Stimulated activated CD4-positive, alpha-beta T cell treated with anti-CD3 and anti-CD28 coated beads, Interleukin-4, amount 100 ng/mL, for 1 hour (primary cell): ENCODE measurements at places on chromosomes 2 and 18.
A peak's percentile ranks its signal among the peaks of the same experiment; 100 is the strongest.

GRCh38 chr18:77089723-77090285 lies 42.8 kb downstream of the MBP start:
- no peak for DNase-seq

DNA sequence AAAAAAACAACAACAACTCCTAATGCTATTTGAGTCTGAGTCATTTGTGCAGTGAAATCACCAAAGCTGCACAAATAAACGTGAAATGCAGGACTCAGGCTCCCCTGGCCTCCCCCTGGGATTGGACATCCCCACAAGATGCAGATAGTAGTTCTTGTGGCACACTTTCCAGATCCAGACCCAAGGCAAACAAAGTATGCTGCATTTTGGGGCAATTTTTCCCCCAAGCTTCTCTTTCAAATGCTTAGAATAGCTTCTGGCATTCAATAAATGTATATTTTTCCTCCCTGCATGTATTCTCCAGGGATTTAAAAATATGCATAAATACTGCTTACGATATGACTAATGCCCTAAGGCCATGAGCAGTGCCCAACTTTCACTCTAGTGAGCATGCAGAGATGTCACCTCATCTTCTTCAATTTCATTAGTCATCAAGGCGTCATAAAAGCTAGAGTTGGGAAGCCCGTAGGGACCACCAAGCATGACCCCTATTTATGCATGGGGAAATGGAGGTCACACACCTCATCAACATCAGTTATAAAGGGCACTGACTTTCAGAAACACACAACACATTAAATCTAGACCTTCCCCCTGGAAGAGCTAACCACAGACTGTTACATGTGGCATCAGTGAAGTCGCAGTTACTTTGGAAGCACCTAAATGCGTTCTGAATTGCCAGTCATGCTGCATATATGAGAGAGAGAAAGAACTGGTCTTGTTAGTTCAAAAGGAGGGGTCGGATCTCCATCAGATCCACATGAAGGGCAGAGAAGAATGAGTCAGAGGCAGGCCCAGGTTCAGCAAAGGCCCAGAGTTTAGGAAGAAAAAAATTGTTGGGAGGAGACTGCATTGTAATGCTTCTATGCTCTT lies 374.1 kb downstream of the LPIN1 start:
- DNase-seq: no peak

- DNase-seq: no peak
Measured at GRCh38 chr2:42513252-42513918, 19.6 kb upstream of the KCNG3 start.

- DNase-seq: no peak
Measured at GRCh38 chr18:39494211-39494896, 1928.8 kb upstream of the CELF4 start.

DNA sequence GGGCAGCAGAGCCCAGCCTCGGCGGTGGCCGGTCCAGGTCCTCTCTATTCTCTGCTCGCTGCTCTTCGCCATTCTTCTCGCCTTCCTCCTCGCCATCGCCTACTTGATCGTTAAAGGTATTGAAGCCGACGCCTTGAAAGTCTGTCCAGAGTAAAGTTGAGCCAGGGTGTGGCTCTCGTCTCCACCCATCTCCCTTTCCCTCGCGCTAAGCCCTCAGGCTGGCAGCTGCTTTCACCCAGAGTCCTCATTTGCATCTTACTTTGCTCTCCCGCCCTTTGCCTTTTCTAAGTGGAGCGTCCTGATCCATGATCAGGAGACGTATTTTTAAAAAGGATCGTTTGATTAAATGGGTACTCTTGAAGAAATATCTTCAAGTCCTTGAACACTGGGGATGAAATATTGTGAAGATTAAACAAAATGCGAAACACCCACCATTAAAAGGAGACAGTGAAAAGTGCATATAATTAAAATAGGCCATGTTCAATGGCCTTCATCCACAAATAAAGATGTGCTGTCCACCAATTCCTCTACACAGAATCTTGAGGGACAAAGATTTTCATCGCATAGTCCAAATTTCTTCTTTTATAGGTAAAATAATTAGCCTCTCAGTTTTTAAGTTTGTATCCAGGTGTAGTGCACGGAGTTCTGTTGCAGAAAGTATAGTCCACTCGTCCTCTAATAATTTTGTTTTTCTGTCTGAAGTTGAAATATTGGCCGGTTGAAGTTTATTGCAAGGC lies 657 bp downstream of the ARL6IP6 start:
- DNase-seq: no peak

DNA sequence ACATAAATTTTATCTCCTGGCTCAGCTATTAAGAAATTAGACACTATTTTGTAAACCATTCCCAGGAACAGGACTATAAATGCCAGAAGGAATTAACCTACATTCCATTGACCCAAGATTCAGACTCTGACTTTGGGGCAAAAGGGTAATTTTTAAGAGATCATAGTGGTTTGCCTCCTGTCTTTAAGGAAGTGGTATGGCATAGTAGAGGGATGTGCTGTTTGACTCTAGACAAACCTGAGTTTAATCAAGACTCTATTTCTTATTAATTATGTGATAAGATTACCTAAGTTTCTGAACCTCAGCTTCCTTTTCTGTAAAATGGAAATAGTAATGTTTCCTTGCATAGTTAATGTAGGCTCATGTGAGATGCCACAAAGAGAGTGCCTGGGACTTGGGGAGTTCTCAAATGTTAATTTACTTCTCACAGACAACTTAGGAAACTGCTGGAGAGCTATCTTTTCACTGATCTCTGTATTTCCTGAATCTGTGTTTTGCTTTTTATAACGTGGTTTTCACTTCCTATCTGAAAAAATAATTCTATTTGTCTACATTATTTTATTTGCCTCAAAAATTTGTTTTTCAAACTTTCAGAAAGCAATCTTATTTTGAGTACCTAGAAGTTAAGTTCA lies 11.9 kb upstream of the SLC40A1 start:
- DNase-seq: no peak

GRCh38 chr2:167406558-167406957 lies 518.3 kb downstream of the XIRP2 start:
- no peak for DNase-seq

DNA sequence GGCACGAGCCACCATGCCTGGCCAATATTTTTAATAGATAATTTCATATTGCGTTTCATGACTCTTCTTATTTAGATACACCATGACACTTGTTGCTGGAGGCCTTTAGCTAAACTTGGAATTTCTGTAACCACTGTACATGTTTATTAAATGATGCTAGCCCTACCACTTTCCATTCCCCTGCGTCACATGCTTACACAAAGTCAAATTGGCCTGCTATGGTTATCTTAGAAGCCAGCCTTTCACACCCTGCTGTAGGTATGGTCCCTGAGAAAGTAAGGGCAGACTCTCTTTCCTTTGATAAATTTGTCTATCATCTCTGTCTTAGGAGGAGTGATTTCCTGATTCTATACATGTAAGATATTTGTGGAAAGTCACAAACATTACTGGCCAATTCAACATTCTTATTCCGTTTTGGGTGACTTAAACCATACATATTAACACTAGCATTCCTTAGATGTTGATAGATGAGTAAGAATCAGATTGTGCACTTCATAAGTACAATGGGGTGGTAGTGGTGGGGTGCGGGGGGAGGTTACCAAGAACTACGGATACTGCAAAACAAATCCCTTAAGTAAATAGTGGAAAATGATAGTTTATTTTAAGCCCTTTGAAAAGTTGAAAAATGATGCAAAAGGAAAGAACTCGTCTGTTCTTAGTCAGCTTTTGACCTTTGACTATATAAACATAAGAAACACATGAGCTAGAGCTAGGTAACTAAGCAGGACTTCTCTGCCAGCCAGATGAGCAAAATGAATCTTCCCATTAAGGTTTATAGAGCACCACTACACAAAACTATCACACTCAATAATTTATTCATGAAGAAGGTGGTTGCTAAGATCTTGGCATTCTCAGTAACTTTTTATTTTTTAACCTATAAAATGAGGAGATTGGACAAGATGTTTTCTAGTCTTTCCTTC lies 7.9 kb upstream of the NDUFV2 start:
- peak; percentile 57 for DNase-seq

DNA sequence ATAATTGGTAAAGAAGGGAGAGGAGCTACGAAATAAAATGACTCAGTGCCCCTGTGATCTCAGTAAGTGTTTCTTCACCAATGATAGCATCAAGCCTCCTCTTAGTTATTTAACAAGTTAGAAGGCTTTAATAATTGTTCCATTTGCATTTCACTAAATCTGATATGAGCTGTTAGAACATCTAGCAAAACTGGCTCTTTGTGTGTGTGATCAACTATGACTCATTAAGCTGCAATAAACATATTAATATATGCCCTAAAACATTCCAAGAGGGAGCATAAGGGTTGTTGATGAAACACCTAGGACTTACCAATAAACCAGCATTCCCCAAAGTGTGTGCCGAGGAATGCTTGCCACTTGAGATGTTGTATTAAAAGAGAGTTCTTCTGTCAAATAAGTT lies 115.2 kb downstream of the OSBPL6 start:
- no peak for DNase-seq

DNA sequence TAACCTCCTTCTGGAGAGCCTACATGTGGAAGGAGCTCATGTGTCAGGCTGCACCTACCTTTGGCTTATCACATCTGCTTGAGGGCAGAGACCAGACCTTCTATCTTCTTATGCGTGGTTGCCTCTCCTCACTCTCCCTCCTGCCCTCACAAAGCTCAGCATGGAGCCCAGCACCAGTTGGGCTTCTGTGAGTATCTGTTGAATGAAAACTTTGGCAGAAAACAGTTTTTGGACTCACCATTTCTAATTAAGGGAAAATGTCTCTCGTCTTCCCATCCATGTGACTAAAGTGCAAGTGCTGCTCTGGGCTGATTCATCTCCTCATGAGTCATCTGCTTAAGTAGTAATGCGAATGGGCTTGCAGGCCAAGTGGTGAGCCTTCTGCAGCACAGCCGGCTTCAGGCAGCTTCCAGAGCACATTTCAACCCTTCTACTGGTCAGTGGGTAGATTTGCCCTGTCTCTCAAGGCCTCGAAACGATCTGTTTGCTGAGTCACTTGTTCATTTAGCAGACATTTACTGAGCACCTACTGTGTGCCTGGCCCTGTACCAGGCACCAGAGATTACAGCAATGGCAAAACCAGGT lies 102.6 kb downstream of the VSNL1 start:
- no peak for DNase-seq

- DNase-seq: no peak
Measured at GRCh38 chr18:69528435-69528834, 127.7 kb downstream of the DOK6 start.

DNA sequence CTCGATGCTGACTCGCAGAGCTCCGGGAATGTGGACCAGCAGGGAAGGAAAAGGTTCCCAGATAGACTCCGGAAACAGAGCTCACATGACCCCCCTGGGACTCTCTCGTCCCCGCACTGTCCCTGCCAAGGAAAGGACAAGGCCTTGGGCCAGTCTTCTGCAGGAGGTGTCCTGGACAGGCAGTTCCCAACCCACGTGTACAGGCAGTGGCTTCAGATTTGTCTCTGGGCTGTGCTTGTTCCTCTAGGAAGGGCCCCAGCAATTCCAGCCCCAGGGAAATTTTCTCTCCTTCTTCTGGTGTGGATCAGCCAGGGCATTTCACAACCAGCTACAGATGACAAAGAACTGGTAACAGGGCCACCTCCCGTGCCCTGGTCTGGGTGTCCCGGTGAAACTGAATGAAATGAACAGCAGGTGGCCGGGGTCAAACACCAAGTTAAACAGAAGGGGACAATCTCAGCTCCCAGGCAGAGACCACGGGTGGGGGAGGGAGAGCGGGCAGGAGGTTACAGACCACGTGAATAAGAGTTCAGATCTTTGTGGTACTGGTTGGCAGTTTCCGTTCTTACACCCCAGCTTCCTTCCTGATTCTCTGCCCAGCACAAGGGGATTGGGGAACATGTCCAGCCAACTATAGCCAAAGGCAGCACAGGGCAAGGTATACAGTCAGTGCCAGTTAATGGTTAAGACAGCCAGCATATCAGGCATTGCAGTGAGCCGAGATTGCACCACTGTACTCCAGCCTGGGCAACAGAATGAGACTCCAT lies 52.2 kb upstream of the CAB39 start:
- peak; percentile 49 for DNase-seq

GRCh38 chr2:37857575-37858399 lies 67.3 kb upstream of the RMDN2 start:
- DNase-seq: no peak

GRCh38 chr2:117639401-117639800 lies 175.1 kb upstream of the DDX18 start:
- no peak for DNase-seq

DNA sequence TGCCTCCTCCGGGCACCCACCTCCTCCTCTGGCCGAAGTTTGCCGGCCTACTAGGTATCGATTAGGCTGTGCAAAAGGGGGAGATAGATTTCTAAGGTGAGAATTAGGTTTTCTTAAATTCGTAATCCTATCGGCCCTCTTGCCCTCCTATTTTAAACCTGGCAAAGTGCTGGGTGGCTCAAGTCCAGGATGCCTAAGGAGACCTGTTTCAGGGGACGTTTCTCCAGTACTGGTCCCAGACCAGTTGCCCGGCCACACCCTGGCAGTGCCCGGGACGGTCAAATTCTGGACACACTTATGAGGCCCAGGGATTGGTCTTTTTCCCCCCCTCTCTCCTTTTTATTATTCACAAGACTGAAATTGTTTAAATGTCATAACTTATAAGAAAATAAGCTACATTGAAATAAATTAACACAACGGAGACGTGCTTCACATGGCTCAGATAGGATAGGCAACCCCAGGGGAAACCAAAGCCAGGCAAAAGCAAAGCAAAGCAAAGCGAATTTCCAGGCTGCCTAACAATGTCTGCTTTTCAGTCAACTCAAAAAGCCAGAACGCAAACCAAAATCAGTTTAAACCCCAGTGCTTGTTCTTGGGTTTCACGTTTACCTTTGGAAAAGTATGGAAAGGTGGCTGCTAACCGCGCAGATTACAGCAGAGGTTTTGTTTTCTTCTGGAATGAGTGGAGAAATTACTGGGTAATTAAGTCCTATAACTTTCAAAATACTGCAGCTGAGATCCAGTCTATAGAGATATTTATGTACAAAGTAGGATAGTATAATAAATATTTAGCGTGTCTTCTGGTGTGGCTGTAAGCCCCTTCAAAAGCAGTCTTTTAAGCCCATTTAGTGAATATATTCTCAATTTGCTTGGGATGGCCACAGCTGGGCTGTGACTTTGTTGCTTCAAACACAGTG lies 3.0 kb downstream of the GBX2 start:
- no peak for DNase-seq
